Activated CD8-positive, alpha-beta memory T cell treated with anti-CD3 and anti-CD28 coated beads for 48 hours (primary cell): ENCODE measurements at places on chromosomes 2 and 18.

DNA sequence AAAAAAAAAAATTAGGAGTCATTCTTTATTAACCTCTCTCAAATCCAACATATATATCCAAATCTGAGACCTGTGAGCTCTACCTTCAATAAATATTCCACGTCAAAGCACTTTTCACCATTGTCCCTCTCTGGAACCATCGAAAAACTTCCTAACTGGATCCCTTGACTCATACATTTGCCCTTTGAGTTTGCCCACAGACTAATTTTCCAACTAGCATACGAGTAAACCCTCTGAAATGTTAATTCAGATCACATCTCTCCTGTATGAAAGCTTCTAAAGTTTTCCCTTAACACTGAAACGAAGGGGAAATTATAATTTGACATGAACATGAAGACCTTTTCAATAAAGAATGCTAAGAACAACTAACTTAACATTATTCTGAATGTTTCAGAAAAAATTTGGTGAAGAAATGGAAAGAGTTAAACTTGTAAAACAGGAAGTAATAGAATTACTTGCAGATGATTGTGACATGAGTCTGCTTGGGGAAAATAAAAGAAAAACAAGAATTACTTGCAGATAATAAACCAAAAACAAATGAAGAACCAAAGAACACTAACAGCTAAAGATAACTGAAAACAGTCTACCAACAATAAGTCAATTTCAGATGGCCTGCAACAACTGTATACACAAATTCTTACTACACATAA is 110.6 kb downstream of the C2orf74 start:
- no peak for DNase-seq

DNA sequence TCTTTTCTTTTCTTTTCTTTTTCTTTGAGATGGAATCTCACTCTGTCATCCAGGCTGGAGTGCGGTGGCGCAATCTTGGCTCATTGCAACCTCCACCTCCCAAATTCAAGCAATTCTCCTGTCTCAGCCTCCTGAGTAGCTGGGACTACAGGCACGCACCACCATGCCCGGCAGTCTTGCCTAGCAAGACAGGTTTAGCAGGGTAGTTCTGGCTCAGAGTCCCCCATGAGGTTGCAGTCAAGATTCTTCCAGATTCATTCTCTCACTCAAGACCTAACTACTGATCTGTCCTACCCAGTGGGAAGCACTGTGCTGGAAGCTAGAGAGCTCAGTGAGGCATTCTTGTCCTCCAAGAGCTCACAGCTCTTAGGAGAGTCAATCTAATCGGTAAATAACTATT is 17.6 kb upstream of the ZAP70 start:
- DNase-seq, result no peak

DNA sequence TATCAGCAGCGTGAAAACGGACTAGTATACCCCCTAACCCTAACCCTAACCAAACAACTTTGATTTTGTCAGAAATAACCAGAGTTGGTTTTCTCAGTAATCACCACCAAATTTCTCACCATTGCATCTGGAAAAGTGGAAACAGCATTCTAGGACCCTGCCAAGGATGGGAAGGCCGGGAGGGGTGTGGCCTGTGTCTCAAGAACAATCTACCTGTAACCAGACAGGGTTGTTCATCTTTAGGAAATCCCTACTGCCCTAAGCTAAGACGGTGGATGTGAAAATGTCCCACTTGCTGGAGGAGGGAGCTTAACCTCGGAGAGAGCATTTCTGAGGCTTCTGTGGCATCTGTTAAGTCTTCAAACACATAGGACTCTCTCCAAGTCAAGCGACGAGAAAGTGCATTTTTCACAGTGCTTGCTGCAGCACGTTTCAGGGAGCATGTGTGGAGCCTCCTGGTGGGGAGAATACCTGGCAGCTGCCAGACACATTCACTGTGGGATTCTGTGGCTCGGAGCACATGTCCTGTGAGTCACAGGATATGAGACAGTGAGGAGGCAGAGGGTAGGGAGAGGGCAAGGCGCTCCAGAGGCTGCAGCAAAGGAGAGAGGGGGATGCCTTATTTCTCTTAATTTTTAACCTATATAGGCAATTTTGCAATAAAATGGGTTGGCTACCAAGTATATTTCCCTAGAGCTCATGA is 207.5 kb downstream of the SPP2 start:
- DNase-seq, result no peak

- no peak for DNase-seq
Observed at GRCh38 chr18:37383036-37383785, 182.4 kb downstream of the CELF4 start.

- DNase-seq, result no peak
Observed at GRCh38 chr2:27860111-27860510, 30.1 kb downstream of the RBKS start.

- no peak for DNase-seq
Observed at GRCh38 chr2:99598441-99598840, 108.6 kb upstream of the REV1 start.

- DNase-seq, result no peak
Observed at GRCh38 chr2:235024931-235025773, 73.3 kb downstream of the SH3BP4 start.

- no peak for DNase-seq
Observed at GRCh38 chr2:217489145-217489960, 513.4 kb downstream of the TNS1 start.

- no peak for DNase-seq
Observed at GRCh38 chr2:211035548-211036185, 479.3 kb downstream of the CPS1 start.

DNA sequence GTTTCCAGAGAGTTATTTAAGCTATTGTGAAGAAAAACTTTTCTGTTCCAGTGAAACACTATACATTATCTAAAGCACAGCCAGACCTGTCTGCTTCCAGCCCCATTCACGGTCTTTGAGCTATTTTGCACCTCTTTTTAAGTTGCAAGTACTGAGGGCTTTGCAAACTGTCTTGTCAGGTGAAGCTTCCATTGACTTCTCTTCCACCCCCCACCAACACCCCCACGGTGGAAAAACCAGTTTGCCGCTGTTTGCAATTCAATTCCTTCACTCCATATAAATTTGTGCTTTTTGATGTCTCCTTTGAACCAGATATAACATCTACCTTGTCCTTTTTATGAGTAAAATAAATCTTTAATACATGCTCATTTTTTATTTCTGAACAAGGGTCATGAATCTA is 15.7 kb downstream of the B3GNT7 start:
- no peak for DNase-seq

DNA sequence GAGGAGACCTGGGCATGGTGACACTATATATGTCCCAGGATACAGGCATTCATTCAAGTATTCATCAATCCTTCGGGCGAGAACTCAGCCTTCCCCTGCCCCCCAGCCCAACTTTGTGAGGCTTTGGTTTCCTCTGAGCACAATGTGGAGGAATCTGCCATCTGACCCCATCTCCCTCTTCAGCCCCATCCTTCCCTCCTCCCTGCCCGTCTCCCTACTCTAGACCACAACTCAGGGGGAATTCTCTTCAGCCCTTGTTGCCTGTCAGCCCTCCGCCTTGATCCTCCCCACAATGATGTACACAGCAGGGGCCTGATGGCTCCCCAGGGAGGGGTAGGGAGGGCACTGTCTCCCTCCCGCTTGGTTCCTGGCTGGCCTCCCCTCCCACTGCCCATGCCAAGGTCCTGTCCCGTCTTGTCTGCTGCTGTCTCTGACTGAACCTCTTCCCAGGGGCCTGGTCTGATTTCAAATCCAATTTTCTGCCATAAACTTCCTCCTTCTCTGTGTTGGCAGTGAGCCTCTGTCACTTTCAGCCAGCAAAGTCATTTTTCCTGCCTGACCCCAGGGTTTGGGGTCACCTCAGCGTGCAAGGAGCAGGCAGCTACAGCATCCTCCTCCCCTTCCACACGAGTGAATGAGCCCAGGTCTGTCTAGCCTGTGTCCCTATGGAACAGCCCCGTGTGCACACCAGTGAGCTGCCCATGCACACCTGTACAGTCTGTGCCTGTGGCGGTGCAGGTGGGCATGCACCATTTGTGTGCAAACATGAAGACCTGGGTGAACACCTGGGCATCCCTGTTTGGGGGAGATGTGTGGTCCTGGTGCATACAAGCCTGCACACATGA is 197.3 kb downstream of the CELF4 start:
- DNase-seq, result no peak

DNA sequence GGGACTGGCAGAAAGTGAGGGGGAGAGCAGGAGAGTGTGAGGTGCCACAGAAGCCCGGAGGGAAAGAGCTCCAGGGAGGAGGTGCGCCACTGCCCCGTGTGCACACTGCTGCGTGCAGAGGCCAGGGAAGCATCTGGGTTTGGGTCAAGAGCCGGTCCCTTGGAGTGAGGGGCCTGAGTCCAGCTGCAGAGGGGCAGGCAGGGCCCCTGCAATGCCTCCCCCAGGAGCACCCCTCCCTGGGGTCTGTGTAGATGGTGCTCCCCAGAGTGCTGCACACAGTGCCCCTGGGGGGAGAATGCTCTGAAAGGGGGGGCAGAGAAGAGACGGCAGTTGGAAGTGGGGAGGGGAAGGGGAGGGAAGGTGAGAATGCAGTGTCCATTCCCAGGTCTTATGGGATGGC is 3.7 kb upstream of the LIMS2 start:
- no peak for DNase-seq

DNA sequence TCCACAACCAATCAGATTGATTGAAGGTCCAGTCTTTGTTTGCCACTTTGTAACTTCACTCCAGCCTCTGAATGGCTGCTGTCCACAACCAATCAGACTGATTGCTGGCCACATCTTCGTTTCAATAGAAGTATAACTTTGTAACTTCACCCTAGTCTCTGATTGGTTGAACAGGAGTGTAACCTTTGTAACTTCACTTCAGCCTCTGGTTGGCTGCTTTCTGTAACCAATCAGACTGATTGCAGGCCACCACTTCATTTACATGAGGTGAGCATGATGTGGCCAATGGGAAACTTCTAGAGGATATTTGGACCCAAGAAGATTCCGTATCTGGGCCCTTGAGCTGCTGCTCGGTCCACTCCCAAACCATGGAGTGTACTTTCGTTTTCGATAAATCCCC is 16.9 kb upstream of the ALPP start:
- no peak for DNase-seq

DNA sequence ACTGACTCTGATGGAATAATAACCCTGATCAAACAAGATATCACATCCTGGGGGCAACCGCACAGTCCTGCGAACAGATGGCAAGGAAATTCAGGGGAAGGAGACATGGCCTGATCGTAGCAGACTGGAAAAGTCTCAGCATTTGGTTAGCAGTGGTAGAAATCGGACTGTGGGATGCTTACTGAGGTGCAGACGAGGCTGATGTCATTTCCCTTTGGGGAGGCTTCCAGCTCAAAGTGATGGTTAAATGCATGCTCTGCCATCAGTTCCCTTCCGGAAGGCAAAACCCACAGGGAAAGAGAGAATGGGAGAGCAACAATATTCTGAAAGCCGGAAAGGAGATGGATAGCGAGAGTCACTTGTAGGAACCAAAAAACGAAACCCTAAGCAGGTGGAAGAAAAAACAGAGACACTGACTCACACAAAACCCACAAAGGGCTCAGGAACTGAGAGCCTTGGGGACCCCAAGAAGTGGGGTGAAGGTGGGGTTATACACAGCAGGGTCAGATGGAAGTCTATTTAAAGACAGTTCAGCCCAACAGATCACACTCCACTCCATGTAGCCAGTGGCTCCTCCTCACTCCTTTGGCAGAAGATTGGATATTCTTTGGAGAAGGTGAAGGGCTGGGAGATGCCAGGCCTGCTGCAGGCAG is 93.1 kb downstream of the INPP5D start:
- DNase-seq, result no peak

- no peak for DNase-seq
Observed at GRCh38 chr2:56713978-56714377, 530.2 kb downstream of the CCDC85A start.

- no peak for DNase-seq
Observed at GRCh38 chr2:234313558-234313957, 183.3 kb downstream of the ARL4C start.

DNA sequence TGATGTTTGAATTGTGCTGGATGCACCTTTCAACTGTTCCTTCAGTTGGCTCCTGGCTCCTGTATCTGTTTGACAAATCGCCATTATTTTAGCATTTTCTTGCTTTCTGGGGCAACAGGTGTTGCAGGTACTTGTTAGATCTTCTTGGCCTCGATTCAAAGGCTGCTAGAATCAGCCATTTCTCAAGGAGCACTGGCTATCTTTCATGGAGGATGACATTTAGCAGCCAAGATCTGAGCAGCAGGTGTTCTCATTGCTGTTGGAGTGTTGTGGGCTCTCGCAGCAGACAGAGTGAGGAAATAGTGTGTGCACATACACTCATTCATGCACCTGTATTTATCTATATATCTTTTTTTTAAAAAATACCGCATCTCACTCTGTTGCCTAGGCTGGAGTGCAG is 52.2 kb downstream of the INPP5D start:
- no peak for DNase-seq

DNA sequence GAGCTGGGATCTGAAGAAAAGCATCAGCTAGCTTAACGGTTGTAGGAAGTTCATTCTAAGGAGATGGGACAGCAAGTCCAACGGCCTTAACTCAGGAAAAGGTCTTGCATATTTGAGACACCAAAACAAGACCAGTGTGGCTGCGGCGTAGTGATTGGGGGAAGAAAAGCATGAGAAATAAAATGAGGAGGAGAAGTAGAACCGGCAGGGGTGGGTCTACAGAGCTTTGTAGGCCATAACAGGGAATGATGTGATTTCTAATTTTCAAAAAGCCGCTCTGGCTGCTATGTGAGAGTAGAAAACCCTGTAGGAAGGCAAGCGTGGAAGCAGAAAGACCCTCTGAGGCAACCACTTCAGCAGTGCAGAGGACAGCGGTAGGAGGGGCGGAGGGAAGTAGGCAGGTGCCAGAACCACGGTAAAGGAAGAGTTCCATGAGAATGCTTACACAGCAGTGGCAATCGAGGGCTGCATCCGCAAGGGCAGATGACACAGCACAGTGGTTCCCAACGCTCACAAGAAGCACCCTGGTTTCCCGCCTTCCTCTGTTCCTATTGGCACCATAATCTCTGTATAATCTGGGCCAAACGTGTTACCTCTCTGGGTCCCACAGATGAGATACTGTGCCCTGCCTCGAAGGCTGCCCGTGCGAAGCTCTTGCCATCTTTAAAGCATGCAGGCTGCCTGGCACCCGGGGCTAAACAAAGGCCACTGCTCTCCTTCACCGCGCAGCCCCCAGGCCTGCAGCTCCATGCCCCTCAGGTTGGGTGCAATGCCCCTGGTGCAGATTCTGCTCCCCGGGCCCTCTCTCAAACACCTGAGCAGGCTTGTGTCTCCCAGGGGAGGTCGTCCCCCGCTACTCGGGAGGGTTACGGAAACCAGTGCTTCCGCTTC is 795 bp downstream of the ANKRD39 start:
- no peak for DNase-seq

DNA sequence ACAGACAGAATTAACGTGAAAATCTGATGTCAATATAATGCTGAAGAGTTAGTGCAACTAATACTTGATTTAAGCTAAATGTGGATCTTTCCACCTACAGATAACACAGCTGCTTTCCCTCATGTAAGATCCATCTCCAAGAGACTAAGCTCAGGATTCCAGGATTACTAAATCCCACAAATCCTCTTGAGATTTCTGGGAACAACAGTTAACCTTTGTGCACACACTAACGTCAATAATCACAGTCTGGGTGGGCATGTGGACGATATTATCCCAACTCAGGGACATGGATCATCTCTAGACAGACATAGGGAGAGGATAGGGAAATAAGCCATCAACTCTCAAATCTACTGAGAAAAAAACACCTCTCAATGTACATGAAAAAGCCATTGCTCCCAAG is 432.6 kb downstream of the SATB2 start:
- no peak for DNase-seq
